ENCODE measurements at places on chromosomes 3 and 15.

DNA sequence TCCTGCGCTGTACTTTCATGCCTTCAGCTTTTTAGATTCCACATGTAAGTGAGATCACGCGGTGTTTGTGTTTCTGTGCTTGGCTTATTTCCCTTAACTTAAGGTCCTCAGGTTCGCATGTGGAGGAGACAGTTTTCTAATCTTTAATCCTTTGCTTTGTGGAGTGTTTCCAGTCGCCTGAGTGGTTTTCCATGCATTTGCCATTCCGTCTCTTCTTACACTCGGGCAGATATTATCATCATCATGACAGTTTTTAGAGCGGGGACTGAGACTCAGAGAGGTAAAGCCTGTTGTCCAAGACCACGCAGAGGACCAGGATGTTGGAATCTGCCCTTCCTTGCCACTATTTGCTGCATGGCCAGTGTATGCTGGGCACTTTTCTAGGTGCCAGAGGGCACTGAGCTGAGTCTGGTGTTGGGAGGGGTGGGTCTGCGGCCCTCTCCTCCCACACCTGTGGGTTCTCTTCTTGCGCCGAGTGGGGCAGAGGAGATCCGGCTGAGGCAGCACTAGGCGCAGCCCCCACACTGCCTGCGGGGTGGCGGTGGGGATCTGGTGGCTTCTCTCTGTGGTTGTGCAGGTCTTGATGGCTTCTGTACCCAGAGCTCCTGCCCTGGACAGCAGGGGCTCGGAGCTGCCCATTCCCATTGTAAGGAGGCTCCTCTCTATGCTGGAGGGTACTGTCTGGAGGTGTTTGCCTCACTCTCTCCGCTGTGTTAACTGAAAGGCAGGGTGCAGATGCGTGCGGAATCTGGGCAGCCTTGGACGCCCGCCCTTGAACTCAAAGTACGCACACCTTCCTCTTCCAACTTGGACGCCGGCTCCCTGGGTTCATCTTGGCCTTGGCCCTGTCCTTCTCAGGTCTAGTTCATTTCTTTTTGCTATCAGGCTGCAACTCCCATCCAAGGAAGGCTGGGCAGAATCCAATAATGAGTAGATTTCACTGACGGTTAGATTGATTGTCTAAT is 156.0 kb upstream of the RGMA start:
- no peak for DNase-seq

DNA sequence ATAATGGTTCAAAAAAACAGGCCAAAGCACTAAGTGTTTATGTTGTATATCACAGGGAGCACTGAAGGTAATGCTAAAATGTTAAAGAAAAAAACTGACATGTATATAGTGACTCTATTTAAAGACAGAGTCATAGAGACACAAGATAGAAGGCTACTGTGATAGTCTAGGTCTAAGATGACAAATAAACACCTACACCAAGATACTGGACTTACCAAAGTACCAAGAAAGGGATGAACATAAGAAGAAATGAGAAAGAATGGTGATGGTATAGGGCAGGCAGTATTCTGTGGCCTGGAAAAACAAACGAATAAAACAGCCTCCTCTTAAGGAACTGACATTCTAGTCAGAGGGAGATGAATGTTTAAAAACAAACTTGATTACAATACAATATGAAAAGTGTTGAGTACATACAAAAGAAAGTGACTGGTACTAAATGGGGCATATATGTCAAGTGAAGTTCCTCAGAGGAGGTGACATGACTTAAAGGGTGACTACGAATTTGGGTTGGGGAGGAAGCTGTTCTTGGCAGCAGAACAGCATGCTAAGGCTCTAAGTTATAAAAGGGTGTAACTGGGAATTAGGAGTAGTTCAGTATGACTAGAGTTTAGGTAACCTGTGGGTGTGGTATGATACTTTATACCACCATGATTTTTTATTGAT is 5.9 kb downstream of the ABHD10 start:
- DNase-seq: no peak

DNA sequence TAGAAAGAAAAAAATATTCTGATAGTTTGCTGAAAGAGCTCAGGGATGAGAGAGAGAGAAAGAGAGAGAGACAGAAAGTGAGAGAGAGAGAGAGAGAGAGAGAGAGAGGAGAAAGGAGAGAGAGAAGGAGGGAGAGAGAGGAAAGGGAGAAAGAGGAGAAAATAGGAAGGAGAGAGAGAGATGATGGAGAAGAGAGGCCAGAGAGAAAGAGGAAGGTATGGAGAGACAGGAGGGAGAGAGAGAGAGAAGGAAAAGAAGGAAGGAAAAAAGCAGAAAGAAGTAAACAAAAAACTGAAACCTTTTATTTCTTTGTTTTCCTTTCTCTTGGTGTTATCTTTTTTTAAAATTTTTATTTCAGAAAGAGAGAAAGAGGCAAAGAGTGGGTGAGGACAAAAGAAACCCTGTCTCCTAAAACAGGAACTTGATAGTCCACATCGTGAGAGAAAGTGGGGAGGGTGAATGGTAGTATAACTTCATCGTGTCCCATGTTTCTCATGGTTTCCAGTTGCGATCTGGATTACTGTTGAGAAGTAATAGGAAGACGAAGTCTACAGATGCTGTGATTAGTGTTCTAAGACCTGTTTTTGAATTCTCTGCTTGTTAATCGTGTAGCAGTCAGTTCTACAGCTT is 279.7 kb downstream of the LPP start:
- DNase-seq: no peak

GRCh38 chr3:182969277-182969676 is 11.1 kb downstream of the DCUN1D1 start:
- no peak for DNase-seq

GRCh38 chr3:52533623-52534280 is at the start of gene NT5DC2:
TSS of gene NT5DC2 (minus strand) at chr3:52533857. CDS start at chr3:52533737, 120 bp downstream.
- no peak for DNase-seq

DNA sequence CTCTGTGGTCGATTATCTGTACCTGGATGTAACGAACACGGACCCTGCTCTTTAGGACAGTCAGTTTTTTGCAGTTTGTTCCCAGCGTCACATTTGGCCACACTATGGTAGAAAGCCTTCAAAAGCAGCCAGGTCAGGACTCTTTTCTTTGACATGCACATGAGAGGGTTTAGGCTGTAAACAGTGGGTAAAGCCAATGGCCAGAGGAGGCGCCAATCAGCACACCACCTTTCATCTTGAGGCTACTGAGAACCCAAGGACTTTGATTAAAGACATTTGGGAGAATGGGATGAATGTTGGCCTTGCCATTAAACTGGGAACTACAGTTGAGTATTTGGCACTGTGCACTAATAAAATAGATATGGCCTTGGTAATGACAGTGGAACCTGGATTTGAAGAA is 225.9 kb downstream of the OXSM start:
- no peak for DNase-seq

DNA sequence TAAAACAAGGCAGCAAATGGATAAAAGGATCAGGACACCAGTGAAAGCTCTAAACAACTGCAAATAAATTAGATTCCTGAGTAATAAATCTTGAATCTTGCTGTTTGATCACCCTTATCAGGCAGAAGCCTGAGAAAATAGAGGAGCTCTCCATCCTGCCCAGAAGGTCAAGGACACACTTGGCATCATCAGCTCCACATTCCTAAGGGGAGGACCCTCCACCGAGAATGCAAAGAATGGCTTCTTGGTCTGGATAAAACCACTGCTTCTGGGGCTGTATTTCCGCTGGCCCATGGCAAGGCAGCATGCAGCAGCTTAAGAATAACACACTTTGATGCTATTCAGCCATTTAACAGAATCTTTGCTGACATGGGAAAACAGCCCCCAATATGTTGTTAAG is 108.9 kb upstream of the TSC22D2 start:
- no peak for DNase-seq

DNA sequence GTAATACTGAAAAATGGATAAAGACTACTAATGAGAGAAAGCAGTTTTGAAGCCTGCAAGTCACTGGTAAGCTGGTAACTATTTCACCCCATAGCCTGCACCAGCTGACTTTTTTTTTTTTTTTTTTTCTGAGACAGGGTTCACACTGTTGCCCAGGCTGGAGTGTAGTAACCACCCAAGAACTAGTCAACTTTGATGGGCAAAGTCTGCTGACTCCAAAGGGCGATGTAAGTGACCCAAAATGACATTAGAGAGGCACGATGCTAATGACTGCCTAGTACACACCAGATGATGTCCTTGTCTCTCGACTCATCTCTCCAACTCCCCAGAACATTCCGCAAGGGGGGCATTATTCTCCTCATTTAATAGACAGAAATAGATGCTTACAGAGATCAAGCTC is 12.9 kb upstream of the TMEM41A start:
- no peak for DNase-seq

- no peak for DNase-seq
Measured at GRCh38 chr3:108152274-108152673, 61.4 kb upstream of the CD47 start.

- no peak for DNase-seq
Measured at GRCh38 chr15:70726753-70727152, 36.6 kb downstream of the UACA start.

DNA sequence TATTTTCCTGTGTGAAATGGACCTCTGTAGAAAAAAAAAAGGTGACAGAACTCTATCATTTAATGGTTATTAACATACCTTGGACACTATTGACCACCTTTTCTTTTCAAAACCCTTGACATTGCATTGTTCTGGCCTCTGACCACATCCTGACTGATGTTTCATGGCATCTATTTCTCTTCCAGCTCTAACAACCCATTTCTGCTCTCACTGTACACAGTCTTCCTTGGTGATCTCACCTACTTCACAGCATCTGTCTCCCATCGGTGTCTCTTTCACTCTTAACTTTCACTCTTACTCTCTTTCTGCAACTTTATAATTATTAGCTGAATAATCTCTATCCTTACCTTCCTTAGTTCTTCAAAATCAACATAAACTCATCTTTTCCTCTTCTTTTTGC is 217.4 kb upstream of the CD96 start:
- no peak for DNase-seq

- DNase-seq: no peak
Measured at GRCh38 chr15:22265056-22265945, 185.0 kb downstream of the OR4M2 start.

- no peak for DNase-seq
Measured at GRCh38 chr3:18097989-18098388, 327.1 kb downstream of the SATB1 start.

- peak; percentile 63 for DNase-seq
Measured at GRCh38 chr3:14371573-14372474, 30.6 kb upstream of the SLC6A6 start.

DNA sequence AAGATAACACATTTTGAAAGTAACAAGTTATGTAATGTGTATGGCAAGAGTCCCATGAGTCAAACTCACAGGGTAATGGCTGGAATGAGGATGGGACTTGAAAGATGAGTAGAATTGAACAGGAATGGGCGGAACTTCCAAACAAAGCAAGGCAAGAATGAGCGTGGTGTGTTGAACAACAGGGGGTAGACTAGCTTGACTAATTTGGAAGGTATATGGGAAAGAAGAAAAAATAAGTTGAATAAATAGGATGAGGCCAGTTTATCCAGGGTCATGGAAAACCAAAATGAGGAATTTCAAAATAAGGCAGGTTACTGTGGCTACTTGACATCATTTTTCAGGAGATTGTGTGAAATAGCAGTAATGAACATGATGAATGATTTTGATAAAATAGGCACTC is 2.5 kb upstream of the DPH6 start:
- DNase-seq: no peak

DNA sequence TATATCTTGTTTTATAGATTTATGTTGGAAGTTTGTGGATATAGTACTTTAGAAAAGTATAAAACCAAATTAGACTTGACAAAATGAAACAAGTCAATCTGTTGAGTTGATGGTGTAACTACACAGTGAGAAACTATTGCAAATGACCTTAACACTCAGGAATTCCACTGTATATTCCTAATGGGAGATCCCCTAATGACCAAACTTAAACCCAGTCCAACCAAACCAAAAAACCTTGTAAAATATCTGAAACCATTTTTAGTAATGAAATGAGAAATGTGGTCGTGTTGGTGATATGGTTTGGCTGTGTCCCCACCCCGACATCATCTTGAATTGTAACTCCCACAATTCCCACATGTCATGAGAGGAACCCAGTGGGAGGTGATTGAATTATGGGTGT is 31.9 kb upstream of the ATP13A3 start:
- no peak for DNase-seq

- no peak for DNase-seq
Measured at GRCh38 chr3:66312039-66312438, 91.2 kb downstream of the SLC25A26 start.

DNA sequence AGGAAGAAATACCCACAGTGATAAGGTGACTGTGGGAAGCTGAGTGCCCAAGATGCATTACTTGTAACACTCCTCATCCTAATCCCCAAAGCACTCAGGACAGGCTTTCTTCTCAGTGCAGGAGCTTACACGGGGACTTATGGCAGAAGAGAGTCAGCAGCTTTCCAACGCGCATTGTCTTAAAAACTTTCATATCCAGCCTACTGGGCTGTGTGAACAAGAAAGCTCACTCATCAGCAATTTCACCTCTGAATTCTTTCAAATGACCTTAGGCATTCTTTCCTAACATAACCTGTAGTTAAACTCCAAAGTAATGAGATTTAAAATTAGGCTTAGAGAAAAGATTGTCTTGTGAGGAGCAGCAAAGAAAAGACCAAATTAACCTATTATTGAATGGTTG is 132.3 kb downstream of the KCNAB1 start:
- no peak for DNase-seq

DNA sequence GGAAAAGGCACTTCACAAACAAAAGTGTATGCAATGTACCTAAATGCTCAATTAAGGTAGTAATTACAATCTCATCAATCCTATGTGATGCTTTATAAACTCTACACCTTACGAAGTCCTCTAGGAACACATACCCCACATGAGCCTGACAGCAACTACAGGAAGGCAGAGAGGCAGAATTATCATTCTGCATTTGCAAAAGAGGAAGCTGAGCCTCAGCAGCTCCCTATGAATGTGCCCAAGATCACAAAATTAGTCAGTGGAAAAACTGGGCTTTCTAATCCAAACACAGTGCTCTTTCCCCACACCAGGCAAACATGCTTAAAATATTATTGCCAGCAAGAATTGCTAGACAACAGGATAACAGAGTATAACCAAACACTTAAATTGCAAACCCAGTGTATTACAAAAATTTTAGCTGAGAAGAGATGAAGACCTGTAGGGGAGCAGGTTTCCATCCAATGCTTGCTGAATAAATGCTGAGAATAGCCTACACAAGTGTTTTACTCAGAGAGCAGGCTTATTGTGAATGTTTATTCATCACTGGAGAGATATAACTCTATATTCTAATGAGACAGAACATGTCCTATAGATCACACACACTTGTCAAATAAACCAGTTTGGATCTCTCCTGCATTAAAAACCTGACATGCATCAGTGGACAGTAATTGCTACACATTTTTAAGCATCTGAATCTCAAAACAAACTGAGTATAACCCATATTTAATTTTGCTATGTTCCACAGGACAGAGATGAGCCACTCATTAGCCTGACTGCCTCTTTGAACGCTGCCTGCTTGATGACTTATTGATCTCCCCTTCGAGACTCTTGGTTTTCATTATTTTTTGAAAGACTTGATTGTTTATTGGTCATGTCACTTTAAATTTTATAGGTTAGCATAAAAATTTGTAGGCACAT is 62.2 kb downstream of the PLCH1 start:
- DNase-seq: no peak

- DNase-seq: no peak
Measured at GRCh38 chr3:29937185-29937584, 656.3 kb downstream of the RBMS3 start.

- no peak for DNase-seq
Measured at GRCh38 chr3:96106701-96107100, 707.7 kb upstream of the EPHA6 start.

GRCh38 chr3:170907637-170908234 is 701 bp downstream of the EIF5A2 start:
- no peak for DNase-seq

All from bone marrow (tissue), 2 donors.